EL (cell line): ENCODE measurements at places on chromosomes 4 and X.

DNA sequence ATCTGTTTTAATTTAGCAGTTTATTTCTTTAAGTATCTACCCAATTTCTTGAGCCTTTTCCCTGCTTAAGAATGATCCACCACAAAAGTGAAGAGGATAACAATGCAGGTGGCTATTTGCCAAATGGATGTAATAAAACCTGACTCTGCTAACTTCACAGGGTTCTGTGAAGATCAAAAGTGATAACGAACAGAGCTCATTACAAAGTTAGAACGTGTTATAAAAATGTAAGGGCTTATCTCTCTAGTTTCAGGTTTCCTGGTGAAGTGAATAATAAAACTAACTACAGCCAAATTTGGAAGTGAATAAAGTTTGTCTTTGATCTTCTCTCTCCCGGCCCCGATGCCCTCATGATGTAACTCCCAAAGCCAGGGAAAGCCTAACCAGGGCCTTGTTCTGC is 497.9 kb downstream of the SMARCA1 start:
- no peak for DNase-seq

DNA sequence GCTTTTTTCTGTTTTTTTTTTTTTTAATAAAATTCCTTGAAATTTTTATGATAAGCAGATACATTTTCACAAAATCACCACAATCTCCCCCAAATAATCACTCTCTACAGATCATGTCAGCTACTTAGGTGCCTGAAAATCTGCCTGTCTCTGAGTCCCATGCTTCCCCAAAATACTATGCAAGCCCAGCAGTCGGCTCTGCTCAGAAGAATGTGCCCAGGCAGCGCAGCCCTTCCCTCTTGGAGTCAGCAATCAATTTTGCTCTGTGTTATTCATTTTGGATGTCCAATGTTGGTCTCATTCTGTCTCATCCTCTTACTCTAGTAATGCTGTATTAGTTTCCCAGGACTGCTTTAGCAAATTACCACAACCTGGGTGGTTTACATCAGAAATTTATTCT is 24.9 kb upstream of the C1QTNF7 start:
- no peak for DNase-seq

DNA sequence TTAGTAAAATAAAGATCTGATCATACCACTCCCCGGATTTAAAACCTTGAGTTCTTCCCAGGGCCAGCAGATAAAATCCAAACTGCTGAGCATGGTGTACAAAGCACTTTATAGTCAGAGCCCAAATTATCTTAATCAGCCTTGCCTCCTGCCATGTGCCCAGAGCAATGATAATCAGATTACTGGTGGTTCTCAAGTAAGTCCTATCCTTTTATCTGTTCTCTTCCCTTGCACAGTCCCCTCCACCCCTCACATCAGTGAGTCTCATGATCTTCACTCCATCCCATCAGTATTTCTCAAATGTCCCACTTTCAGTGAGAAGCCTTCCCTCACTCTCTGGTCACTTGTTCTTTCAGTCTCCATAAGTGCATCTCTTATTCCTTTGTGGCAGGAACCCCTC is 22.7 kb downstream of the INTS6L start:
- no peak for DNase-seq

- no peak for DNase-seq
Observed at GRCh38 chr4:25666031-25666630, 10.5 kb downstream of the SLC34A2 start.

DNA sequence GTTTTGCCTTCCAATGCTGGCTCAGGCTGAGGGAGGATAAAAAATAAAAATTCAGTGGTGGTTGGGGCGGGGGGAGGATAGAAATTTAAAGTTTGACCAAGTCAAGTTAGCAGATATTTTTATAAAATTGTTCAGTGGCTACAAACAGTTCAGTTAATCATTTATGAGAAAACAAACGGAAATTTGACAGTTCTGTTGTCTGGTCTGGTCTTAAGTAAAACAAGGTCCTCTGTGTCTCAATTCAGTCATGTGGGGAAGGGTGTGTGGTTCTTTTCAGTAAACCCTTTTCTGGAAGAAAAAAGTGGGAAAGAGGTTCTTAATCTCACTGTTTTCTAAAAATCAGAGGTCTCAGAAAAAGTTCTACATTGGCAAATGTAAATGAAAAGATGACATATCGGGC is 409.1 kb upstream of the SPANXN4 start:
- no peak for DNase-seq

- peak; percentile 56 for DNase-seq
Observed at GRCh38 chr4:139919521-139919920, 234.5 kb downstream of the MAML3 start.

- no peak for DNase-seq
Observed at GRCh38 chrX:43985511-43985910, 12.3 kb upstream of the NDP start.
